ENCODE measurements at places on chromosomes 5 and 9. TPM values are rescaled to one million over a fixed set of nuclear protein-coding genes. Genes with fewer than 3 reads are reported as not detected.

The ZNF300 gene
- 7.3 TPM for total RNA-seq

The C5 gene
- total RNA-seq: 8.1 TPM

The PCDHB2 gene
- total RNA-seq: 1.8 TPM

The GFI1B gene
- total RNA-seq: not detected

The RMI1 gene
- 12.1 TPM for total RNA-seq

The CDH9 gene
- total RNA-seq: not detected

The DEPDC1B gene
- 0.57 TPM for total RNA-seq

The LHX6 gene
- 5.7 TPM for total RNA-seq

The CCDC69 gene
- total RNA-seq: 53.4 TPM

The MYO10 gene
- 19.7 TPM for total RNA-seq

The PHYHD1 gene
- 26.6 TPM for total RNA-seq

The STKLD1 gene
- 0.75 TPM for total RNA-seq

The SH3GL2 gene
- total RNA-seq: 1.2 TPM

The NFIB gene
- total RNA-seq: 99.1 TPM

DNA sequence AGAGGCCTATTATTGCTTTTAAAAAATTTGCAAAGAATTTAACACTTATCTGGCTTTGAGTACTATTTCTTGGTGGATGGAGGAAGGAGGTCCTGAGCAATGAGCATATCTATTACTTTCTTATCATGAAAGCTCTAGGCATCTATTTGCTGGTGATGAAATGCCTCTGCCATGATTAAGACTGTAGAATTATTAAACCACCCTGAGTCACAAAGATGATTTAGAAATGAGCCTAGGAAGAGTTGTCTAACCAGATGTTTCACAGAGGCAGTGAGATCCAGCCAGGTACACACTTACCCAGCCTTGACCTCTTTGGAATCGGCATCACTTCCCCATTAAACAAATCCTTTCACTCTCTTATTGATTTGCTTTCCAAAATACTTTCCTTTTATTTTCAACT, 304.4 kb upstream of the KIF2A start:
- no peak for DNase-seq

GRCh38 chr5:144142139-144142823, 28.2 kb downstream of the YIPF5 start:
- DNase-seq: no peak

DNA sequence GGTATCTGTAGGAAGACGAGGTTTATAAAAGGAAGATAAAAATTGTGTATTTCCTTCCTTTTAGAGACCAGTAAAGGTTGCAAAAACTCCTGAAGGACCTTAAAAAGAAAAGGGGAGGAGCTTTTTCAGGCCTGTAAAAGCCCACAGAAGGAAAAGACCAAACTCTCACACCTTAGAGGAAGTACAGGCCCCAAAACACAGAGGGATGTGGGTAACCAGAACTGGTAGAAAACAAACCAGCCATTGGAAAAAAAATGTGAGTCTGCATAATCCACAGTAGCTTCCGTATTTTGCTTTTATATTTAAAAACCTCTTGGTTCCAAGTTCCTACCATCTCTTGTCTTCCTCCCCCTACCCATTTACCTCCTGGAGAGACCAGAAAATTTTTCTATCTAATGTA, 8.5 kb downstream of the GIN1 start:
- DNase-seq: no peak

DNA sequence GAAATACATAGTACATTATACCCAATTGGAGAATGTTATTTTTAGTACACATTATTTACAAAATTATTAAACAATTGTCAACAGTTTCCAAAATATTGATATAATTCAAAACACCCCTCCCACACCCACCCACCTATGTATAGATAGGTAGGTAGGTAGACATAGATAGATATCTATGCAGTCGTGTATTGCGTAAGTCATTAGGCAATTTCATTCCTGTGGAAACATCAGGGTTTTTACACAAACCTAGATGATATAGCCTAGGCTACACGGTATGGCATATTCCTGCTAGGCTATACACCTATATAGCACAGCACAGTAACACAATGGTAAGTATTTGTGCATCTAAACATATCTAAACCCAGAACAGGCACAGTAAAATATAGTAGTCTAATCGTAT, 377.3 kb downstream of the ANXA1 start:
- no peak for DNase-seq

DNA sequence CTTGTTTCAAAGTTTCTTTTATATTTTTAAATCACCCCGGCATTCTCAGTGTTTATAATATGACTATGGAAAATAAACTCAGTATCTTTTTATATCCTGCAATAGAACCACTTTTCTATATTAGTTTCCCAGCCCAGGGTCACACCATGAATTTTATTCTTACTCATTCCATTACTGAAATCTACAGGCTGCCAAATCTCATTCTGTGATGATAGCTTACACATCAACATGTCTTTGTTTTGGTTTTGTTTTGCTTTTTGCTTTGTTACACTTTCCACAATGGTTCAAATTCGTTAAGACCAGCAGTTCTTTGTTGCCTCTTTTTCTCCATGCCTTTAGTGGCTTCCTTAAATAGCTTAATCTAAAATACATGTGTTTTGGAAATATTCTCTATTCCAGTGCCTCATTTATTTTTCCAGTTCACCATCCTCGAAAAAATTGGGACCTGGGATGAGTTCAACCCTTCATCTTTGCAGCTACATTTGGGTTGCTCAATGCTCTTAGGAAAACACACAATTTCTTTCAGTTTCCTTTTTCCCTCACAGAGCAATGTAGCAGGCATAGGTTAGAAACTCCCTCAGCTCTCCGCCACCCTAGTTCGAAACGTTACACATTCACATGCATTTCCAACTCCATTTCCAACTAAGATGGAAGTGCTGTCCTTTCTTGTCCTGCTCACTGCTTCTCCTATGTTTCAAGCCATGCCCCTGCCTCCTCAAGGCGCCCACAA, 1146.3 kb downstream of the MAT2B start:
- DNase-seq: no peak

GRCh38 chr5:15598294-15598902, 98.4 kb downstream of the FBXL7 start:
- no peak for DNase-seq

- no peak for DNase-seq
These were observed 116.5 kb downstream of the PDE4D start for GRCh38 chr5:59777028-59777427.

DNA sequence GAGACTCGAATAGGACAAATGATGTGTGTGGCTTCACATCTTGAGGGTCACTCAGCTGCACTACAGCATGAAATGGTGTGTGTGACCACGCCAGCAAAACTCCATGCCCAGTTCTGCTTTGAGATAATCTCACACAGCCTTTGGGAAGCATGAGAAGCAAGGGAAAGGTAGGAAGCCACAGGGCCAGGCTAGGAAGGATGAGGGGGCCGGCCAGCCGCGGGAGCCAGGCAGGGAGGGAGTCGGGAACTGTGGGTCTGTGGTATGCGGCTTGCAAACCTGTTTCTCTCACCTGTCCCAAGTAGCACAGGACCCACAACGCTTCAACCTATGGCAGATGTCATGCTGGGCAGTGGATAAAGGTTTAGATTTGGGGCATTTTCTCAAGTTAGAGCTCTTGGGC, 142.0 kb downstream of the HSPA4 start:
- DNase-seq: no peak

- DNase-seq: no peak
These were observed 100.4 kb upstream of the PAM start for GRCh38 chr5:102654559-102655349.

GRCh38 chr9:87076825-87077224, 129.5 kb upstream of the GAS1 start:
- no peak for DNase-seq

DNA sequence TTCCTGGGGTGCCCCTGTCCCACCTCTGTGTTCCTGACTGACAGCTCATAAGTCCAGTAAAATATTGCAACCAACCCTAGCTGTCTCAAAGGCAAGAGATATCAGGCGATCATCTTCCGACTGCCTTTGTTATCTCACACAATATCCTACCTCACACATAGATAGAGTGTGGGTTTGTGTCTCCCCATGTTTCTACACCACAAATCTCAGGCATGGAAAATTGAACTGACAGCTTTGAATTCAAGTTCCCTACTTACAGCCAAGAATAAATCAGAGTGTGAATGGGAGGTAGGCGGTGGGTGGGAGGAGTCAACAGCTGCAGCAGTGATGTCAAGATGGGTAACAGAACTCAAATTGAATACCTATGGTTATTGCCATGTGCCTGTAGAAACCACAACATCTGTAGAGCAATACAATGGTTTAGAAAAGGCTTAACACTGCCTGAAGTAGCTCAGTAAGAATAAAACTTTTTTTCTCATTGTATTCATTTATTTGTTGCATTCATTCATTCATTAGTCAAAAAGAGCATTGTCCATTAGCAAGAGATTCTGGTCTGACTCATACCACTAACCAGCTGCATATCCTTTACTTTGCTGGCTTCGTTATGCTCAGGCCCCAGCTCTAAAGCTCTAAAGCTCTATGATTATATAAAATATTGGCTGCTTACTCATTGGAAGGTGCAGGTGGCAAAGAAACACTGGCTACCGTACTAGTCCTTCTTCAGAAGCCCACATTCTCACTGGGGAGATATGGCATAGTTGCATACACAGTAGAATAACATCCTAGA, 108.2 kb upstream of the DMAC1 start:
- no peak for DNase-seq

GRCh38 chr9:110750272-110750671, 81.7 kb downstream of the MUSK start:
- peak; percentile 61 for DNase-seq

DNA sequence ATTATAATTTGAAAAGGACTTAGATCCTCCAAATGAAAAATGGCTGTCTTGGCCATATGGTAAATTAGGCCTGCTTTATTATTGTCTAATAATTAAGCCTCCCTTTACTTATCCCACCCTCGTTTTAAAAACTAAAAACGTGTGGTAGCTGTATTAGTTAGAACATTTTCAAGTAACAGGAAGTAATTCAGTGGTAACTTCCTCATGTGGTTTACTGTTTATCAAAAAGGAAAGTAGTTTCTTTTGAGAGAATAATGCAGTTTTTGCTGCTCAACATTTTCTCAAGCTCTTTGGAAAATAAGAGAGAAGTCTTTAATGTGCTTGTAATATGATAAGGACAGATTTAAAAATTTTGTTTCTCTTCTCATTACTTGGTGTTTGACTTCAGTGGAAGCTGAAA, 26.0 kb downstream of the ZCCHC7 start:
- DNase-seq: no peak

- no peak for DNase-seq
These were observed 74.7 kb upstream of the IFNE start for GRCh38 chr9:21556581-21557427.

DNA sequence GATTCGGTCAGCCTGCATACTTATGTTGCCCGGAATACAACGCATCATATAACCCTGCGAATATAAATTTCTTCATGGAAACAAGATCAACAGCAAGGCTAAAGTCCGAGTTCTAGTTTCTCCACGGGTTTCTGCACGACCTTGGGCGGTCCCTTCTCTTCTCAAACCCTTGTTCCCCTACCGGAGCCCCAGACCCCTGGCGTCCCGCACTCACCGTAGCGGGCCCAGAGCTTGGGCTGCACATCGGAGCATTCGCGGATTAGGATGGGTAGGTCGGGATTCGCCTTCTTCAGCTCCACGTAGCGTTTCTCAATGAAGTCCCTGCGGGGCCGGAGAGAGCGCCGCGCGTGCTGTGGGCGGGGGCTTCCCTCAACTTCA, 399 bp downstream of the NDUFA2 start:
- DNase-seq: no peak

DNA sequence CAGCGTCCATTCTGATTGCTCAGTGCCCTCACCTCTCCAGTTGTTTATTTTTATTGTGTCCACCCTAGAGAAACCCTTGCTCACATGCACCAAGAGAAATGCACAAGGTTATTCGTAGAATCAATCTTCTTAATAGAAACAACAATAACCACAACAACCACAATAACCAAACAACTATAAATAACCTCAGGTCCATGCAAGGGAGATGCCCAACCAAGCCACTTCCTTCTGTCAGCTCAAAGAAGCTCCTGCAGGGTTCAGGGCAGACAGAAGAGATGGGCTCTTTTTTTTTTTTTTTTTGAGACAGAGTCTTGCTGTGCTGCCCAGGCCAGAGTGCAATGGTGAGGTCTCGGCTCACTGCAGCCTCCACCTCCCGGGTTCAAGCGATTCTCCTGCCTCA, 14.9 kb upstream of the TCOF1 start:
- no peak for DNase-seq

- DNase-seq: no peak
These were observed 59.5 kb upstream of the TARS1 start for GRCh38 chr5:33381243-33381642.

GRCh38 chr5:9720361-9720760, 90.2 kb upstream of the TAS2R1 start:
- DNase-seq: no peak

- DNase-seq: no peak
These were observed 4.4 kb upstream of the RAPGEF1 start for GRCh38 chr9:131744171-131744719.

DNA sequence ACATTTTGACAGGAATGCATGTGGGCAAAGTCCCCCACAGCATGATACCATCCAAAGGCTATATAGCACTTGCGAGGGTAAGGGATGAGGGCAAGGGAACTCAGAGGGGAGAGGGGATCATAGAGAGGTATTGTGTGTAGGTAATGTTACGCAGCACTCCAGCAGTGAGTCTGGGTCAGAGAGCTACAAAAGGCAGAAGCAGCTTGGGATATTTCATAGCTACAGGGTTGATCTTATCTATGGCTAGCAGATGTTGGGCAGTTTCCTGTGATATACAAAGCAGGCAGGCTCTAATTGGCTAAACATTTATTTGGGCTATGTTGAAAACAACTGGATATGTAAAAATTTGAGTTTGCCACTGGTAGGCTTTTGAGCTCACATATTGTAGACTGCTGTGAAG, 17.8 kb upstream of the SLCO4C1 start:
- DNase-seq: no peak

GRCh38 chr5:69368458-69369339, 621 bp downstream of the AK6 start:
- no peak for DNase-seq

DNA sequence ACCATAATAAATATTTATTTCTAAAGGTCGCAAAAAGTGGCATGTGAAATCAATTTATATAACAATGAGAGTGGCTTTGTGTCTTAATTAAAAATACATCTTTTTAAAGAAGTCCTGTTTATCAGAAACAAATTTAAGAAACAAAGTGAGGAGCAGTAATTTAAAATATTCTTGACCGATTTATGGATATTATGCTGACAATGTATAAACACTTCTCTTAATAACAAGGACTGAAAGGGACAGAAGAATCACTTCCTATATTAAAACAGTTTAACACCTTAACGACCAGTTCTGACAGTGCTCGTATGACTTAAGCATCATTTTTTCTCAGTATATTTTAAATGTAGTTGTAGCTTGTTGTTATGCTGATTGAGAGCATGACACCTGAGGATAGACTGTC, 149.1 kb downstream of the GABRB2 start:
- no peak for DNase-seq

DNA sequence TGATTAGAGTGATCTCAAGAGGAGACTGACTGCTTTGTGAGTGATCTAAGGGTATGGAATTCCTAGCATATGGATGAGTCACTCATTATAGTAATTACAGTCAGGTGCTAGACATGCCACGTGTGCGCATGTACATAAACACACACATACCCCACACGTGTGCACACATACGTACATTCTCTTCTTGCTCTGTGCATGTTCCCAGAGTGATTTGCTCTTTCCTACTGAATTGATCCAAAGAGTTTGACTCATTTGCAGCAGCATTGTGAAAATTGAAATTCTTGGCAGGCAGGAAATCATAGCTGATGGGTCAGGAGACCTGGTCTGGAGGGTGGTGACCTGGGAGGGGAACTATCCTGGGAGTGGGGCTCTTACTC, 63.8 kb downstream of the ANGPTL2 start:
- DNase-seq: no peak

- DNase-seq: no peak
These were observed 550.4 kb downstream of the EBF1 start for GRCh38 chr5:158549311-158549710.

Data from ureter (tissue), 1 donor.